ENCODE measurements at places on chromosomes 3 and 15.

GRCh38 chr3:113222451-113223086, 11.2 kb downstream of the BOC start:
- no peak for DNase-seq

DNA sequence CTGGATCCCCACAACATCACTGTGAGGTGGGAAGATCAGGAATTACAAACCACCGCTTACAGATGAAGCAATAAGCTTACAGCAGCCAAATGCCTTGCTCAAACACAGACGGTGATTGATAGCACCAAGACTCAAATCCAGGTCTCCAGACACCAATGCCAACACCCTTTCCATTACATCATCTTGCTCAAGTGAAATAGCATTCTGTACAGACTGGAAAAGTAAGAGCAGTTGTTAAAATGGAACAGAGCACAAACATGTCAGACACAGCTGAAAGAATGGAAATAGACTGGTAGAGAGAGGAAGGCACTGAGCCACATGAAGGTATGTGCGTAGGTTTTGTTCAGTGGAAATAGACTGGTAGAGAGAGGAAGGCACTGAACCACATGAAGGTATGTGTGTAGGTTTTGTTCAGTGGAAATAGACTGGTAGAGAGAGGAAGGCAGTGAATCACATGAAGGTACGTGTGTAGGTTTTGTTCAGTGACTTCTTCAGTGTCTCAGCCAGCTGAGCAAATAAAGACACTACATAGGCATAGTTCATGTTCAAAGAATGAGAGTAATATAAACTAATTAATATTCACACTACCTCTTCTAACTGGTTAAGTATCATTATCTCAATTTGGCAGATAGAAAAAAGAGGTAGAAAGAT, 15.6 kb downstream of the CLDN1 start:
- DNase-seq = no peak

- DNase-seq = no peak
Observed at GRCh38 chr15:92603743-92604470, 51.7 kb downstream of the FAM174B start.

GRCh38 chr3:110332629-110333028, 739.0 kb upstream of the NECTIN3 start:
- no peak for DNase-seq

DNA sequence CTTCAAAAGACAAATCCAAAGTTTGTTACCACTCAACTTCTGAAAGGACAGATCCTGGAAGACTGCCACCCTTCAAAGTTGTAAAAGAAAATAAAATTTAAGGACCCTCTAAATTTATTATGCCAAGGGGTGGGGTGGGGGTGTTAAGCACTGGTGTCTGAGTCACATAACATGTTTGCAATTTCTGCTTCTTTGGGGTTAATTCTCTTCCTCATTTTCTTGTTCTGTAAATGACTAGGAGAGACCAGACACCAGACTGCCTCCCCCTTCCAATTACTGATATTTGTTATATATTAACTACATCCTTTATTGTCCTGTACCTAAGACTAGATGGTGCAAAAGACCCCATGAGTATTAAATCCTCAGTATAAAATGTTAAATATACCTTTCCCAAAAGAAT, 242.8 kb downstream of the ZNF385D start:
- DNase-seq = no peak

DNA sequence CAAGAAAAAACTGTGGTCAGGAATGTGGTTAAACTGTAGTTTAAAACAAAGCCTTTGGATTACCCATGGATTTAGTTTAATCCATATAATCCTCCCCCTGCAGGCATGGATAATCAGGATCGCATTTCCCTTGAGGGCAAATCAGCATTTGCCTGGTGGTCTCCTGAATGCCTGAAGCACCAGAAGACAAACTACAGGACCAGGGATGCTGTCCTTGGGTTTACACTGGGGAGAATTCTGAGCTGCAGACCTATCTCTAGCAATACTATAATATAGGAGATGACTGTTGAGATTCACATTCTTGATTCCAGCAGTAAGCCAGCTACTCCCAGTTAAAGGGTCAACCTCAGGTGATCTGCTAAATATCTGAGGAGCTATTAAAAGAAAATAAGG, 10.6 kb downstream of the PIK3CB start:
- no peak for DNase-seq

GRCh38 chr3:127392156-127392490, 104.3 kb upstream of the PRR20G start:
- no peak for DNase-seq

- no peak for DNase-seq
Observed at GRCh38 chr3:21804330-21804729, 53.3 kb upstream of the ZNF385D start.

- no peak for DNase-seq
Observed at GRCh38 chr3:71350998-71351397, 232.5 kb downstream of the FOXP1 start.

DNA sequence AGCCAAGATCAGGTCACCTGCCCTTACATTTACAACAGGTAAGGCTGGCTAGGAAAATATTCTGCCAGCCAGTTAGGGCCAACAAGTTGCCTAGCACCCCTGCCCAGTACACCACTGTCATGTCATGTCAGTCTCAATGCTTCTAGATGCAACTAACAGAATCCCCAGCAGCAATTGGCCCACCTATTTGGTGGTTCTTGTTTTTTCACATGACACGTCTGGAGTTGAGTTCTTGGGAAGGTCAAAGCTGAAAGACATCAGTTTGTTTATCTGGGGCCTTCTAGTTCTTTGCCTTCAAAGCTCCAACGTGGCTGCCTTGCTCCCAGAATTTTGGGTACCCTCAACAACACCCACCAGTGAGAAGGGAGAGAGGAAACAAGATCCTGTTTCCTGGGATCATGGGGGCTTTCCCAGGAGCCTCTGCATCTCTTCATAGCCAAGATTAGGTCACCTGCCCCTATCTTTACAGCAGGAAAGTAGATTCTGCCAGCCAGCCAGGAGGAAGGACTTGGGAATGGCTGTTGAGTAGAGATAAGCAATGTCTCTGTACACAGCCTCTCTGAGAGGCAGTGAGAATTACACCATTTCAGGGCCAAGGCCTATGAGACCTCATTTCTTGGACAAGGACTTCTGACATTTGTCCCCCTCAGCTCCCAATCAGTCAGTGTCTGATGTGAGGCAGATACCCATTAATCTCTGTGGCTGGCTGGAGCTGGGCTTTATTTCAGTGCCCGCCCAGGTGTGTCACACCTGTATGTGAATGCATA, 8.6 kb downstream of the GPX1 start:
- DNase-seq = no peak

DNA sequence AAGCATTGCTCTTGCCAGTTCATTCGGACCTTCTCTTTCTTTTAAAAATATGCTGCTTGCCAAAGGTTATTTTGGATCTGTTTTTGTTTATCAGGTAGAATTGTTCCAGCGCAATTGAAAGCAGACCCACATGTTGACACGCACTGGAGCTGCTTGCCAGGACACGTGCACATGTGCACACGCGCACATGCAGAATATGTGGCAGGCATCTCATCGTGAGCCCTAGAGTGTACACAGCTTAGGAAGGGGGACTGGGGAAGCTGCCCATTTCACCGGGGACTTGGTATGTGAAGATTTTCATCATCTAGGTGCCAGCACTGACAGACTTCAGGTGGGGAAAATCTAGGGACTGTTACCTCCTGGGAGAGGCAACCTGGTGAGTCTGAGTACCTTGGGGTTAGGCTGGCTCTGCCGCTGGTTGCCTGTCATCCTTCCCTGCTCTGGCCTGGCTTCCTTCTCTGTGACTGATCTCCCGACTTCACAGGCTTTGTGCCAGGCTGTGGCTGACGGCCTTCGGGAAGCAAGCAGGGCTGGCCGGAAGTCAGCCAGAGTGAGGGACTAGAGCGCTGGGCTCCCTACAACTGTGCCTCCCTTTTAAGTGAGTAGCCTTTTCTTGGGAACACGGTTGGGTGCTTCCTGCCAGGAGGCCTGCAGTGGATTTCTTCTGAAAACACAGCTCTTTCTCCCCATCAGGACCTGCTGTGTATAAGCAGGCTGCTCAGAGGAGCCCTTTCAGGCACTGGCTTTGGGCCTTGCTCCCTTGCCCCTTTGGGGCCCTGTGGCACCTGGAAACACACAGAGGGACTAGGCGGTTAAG, 129.3 kb downstream of the EEFSEC start:
- no peak for DNase-seq

- DNase-seq = no peak
Observed at GRCh38 chr3:32531010-32531647, 28.5 kb upstream of the CMTM6 start.

DNA sequence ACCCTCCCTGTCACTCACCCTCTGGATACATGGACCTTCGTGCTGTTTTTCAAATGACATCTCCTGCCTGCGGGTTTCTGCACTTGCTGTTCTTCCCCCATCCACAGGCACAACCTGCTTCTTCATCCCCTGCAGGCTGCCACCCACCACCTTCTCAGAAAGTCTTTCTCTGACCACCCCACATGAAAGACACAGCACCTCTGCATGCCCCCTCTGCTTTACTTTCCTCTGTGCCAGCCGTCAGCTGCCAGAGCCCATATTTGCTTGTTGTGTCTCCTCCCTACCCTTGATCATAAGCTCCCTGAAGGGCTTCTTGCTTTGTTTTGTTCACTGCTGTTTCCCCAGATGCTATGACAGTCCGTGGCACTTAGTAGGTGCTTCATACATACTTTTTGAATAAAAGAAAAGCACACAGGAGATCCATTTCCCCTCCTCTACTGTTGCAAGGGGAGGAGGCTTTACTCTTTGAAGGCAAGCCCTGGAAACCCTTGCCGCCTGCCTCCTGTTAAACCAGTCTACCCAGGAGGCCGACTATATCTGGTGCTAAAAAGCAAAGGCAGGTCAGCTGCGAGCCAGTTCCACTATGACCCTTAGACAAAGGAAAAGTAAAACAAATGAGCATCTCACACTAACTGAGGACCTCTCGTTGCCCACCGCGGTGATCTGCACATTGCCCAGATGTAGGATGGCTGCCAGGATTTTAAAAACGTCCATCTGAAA, 31.9 kb downstream of the MYO5C start:
- no peak for DNase-seq

DNA sequence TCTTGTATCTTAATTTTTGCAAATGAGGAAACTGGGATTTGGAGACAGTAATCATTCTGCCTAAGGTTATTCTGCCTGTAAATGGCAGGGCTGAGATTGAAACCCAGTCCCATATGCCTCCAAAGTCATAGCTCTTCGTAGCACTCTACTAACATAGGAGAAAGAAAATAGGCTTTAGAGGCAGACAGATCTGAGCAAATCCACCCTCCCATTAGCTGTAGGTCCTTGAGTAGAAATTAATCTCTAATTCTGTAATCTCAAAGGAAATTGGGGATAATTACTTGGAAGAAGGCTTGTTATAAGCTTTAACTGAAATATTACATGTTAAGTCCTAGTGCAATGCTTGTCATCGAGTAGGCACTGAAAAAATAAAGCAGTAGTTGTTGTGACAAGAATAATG, 252.1 kb upstream of the PEX5L start:
- DNase-seq = no peak

DNA sequence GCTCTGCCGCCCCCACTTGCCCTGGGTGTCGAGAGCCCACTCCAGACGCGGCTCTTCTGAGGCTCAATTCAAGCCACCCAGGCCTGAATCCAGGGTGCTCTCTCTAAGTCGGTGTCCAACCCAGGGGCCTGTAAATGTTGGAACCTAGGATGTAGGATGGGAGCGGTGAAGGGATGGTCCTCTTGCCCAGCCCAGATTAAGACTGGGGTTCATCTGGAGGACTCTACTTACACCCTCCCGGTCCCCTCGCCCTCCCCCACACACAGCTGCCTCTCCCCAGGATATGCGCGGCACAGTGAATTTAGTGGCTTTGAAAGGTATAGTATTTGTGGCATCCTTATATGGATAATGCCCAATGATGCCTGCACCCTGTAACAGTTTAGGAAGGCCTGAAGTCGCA, 822 bp upstream of the FBN1 start:
- no peak for DNase-seq

DNA sequence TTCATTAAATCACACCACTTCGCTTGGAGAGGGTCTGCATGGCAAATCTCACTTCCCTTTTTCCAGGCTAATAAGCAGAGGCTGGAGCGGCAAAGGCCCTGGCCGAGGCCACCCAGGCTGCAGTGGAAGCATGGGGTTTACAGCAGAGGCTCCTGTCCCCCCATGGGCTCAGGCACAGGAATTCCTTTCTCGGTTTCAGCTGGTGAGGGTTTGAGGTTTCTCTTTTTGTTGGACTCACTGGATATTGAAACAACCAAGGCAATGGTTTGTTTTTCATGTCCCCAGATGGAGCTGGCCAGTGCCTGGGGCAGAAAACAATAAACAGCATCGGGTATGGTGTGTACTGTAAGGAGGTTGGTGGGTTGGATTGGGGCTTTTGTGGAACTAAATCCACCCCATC, 175.6 kb upstream of the RASGRP1 start:
- no peak for DNase-seq

GRCh38 chr3:124137216-124137615, 145.3 kb upstream of the ROPN1 start:
- no peak for DNase-seq

DNA sequence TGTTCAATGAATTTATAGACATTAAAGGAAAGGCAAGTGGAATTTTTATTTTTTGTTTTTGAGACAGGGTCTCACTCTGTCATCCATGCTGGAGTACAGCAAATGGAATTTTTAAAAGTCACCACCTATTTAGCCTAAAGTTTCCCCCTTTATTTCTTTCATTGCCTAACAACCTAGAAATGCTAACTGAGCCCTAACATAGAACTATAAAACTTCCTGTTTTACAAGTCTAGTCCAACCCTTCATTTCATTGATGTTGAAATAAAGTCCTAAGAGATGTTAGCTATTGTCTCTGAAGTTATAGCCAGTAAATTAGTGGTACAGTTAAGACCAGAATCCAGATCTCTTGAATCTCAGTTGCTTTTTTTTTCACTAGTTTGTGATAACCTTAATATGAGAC, 39.0 kb downstream of the MAPK6 start:
- DNase-seq = no peak

DNA sequence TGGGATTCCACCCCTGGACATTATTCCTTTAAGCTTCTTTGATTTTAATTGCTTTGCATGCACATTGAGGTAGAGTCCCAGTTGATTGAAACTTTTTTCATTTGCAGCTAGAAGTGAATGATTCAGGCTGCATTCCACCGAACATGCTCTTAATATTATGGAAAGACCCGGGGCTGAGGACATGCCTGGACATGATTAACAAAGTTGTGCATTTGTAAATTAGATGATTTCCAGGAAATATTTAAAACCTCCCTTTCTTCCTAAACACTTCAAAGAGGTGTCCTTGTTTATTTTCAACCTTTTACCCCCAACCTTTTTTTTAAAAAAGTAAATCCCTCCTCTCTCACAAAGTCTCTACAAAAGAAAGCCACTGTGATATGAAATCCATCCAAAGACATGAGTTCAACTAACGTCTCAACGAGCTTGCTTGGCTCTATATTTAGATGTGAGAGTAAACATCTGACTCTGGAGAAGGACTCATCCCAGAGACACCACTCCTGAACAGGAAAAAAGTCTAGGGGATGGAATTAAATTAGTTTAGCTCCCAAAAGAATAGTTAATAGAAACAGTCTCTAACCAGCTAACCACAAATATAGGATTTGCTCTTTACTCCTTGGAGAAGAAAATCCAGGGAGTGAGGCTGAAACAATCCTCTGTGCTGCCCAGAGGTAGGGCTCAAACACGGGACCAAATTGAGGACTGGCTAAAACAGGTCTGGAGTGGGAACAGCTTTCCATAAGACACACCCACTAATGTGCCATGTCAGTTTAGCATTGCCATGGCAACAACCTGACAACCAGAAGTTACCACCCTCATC, 83.1 kb downstream of the XXYLT1 start:
- DNase-seq = no peak

GRCh38 chr15:70353606-70354345, 256.1 kb upstream of the TLE3 start:
- no peak for DNase-seq

- DNase-seq = no peak
Observed at GRCh38 chr15:27244047-27244446, 273.1 kb downstream of the GABRG3 start.

Data from stimulated activated CD8-positive, alpha-beta memory T cell treated with anti-CD3 and anti-CD28 coated beads, Interleukin-7, amount 100 ng/mL, for 1 hour (primary cell).